Left cardiac atrium (tissue), 4 donors: ENCODE measurements at places on chromosomes 3 and 15. TPM values are rescaled to one million over a fixed set of nuclear protein-coding genes. Genes with fewer than 3 reads are reported as not detected.

GRCh38 chr3:152376351-152377183 lies 107.8 kb downstream of the MBNL1 start:
- no peak for DNase-seq

DNA sequence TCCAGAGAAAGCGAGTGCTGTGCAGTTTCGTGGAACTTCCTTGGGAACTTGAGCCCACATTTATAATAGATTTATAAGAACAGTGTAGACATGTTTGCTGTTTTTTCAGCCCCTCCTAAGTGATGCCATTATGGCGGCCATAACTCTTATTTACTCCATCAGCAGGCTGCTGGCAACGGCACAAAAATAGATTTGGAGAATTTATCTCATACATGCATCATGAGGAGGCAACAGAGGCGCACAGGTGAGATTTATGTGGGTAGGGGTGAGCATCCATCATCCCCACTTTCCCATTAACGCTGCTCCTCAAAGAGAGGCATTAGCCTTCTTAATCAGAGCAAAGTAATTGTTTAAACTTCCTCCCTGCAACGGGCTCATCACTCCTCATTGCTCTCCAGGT lies 182.5 kb downstream of the RAB11A start:
- DNase-seq: no peak

DNA sequence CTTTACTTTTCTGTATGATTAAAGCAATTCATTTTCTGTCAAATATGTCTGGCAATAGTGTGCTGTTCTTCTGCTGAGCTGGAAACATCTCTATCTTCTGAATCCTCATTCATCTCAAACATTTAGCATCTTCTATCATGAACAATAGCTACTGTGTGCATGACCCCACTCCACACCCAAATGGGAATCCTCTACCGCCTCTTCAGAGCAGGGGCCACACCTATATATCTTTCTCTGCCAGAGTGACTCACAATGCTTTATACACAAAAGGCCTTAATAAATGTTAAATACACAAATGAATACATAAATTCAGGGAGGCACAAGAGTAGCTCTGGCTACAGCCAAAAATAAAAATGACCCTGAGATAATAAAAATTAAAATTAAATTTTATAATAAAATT lies 8.0 kb downstream of the ALDH1A2 start:
- no peak for DNase-seq

GRCh38 chr3:184503647-184504046 lies 57.9 kb upstream of the EPHB3 start:
- no peak for DNase-seq

DNA sequence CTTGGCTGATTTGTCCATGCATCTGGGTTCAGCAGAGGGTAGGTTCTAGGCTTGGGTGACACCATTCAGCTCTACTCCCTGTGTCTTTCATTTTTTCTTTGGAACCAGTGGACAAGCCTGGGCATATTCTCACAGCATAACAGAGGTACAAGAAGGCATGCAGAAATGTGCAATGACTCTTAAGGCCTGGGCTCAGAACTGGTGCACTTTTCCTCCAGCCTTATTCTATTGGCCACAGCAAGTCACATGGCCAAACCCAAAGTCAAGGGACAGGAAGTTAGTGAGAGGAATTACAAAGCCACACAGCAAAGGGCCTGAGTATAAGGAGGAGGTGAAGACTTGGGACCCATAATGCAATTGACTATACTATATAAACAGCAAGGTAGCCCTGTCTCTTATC lies 200.9 kb upstream of the CTDSPL start:
- no peak for DNase-seq

Gene CCNB2
- total RNA-seq: 0.94 TPM
